ENCODE measurements at places on chromosomes 6 and 20. TPM values are rescaled to one million over a fixed set of nuclear protein-coding genes. Genes with fewer than 3 reads are reported as not detected.
A peak's percentile ranks its signal among the peaks of the same experiment; 100 is the strongest.

Gene FOXS1
- not detected for total RNA-seq

Gene KCNQ5
- total RNA-seq, result 1.5 TPM

Gene PTK6
- total RNA-seq, result 0.50 TPM

Gene COL9A1
- not detected for total RNA-seq

GRCh38 chr6:45946352-45946751 lies 69.3 kb downstream of the CLIC5 start:
- H3K27me3 ChIP-seq, result no peaks in the 10 kb centered on the region
- DNase-seq, result no peak
- H3K4me3 ChIP-seq, result no peak overlapping the region
- peaks cover 5% of the 10 kb centered on the region for H3K4me1 ChIP-seq
- H3K36me3 ChIP-seq, result peaks cover 18% of the 10 kb centered on the region

DNA sequence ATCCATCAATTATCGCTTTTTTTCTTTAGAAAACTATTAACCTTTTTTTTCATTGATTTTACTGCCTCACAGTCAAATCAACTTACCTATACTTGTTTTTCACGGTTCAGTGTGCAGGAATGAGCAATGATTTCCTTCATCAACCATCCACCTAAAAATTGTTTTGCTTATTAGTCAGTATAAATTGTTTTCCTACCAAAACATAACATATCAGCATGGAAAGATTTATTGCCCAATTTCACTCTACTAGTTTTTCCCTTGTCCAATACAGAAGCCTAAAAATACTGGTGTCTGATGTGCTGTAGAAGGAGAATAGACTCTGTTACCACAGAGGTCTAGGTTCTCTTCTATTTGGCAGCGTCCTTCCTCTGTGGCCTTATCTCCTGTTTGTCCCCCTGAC lies 558.2 kb upstream of the CITED2 start:
- no peak overlapping the region for H3K27ac ChIP-seq
- no peak overlapping the region for H3K4me3 ChIP-seq
- DNase-seq, result no peak
- H3K4me1 ChIP-seq, result no peaks in the 10 kb centered on the region
- no peaks in the 10 kb centered on the region for H3K27me3 ChIP-seq

- no peaks in the 10 kb centered on the region for H3K36me3 ChIP-seq
- DNase-seq, result no peak
- peaks cover 24% of the 10 kb centered on the region for H3K4me1 ChIP-seq
- peak overlapping the region; percentile 93 for H3K4me3 ChIP-seq
Observed at GRCh38 chr20:25249198-25249931, 1.5 kb downstream of the PYGB start.

- DNase-seq, result no peak
- H3K36me3 ChIP-seq, result peaks cover 6% of the 10 kb centered on the region
- H3K27me3 ChIP-seq, result peaks cover 54% of the 10 kb centered on the region
- peak overlapping the region; percentile 57 for H3K4me3 ChIP-seq
Observed at GRCh38 chr6:152636609-152637295, 410 bp downstream of the SYNE1 start.

DNA sequence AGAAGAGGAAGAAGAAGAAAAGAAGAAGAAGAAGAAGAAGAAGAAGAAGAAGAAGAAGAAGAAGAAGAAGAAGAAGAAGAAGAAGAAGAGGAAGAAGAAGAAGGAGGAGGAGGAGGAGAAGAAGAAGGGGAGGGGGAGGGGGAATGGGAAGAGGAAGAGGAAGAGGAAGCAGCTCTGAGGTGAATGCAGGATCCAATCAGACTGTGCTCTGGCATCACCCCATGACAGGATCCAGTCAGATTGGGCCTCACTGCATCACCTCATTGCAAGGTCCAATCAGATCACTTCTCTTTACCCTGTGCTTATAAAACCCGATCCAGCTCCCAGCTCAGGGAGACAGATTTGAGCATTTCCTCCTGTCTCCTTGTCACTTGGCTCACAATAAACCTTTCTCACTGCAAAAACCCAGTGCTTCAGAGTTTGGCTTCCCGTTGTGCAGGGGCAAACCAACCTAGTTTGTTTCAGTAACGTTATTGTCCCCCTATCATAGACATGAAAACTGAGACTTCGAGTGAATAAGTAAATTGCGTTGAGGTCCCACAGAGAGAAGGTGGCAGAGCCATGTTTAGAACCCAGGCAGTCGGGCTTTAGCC lies 28.6 kb upstream of the YWHAB start:
- H3K27me3 ChIP-seq, result peaks cover 10% of the 10 kb centered on the region
- DNase-seq, result no peak
- no peak overlapping the region for H3K27ac ChIP-seq
- peaks cover 12% of the 10 kb centered on the region for H3K4me1 ChIP-seq
- H3K36me3 ChIP-seq, result no peaks in the 10 kb centered on the region

DNA sequence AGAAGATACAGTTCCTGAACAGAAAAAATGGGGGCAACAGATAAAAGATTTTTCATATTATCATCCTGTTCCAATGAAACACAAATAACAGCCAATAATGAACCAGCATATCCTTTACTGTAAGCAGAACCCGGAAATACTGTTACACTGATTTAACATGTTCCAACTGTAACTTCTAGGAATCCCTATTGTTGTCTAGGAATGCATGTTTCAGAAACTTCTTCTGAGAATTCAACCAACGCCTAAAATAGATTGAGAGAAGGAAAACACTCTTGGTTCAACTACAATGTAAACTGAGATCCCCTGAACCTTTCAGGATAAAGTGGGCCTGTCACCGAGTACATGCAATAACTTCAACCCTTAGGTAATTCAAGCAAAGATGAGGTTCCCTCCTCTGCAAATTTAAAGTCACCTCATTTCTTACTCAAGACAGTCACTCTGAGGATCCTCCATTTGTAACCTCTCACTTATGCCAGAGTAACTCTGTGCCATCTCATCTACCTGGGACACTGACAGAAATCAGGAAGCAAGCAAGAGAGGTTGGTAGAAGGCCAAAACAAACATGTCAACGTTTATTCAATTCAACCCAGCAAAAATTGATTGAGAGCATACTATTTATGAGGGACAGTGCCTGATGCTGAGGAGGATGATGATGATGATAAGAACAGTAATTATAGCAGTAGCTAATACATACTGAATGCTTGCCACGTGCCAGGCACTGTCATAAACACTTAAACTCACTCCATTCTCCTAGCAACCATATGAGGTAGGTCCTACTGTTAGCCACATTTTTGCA lies 14.1 kb downstream of the UBE3D start:
- H3K36me3 ChIP-seq, result peaks cover 6% of the 10 kb centered on the region
- H3K27me3 ChIP-seq, result no peaks in the 10 kb centered on the region
- H3K4me3 ChIP-seq, result no peak overlapping the region
- no peak for DNase-seq
- peaks cover 12% of the 10 kb centered on the region for H3K4me1 ChIP-seq

DNA sequence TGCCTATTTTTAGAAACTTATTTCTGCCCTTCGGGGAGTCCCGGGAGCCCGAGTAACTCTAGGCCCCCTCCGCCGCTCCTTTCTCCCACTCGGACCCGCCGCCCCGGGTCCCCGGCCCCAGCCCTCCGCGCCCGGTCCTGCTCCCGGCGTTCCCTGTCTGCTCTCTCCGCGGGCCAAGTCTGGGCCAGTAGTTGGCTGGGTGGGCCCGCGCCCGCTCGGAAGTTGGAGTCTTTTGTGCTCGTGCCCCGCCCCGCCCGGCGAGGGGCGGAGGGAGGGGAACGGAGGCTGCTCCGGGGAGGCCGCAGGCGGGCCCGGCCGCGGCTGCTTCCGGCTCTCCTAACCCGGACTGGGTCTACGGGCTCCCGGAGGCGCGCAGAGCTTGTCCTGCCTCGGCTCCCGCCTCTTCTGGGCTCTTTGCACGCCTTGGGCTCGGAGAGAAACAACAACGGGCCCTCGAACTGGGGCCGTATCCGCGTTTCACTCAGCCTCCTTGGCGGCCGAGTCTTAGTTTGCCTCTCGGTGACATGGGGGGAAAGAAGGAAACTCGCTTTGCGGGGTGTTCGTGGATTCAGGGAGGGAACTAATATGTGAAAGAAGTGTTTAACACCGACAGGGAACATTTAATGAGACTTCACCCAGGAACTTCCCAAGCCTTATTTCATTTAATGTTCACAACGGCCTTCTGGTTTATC lies 657 bp downstream of the RALY start:
- peaks cover 52% of the 10 kb centered on the region for H3K4me1 ChIP-seq
- peaks cover 6% of the 10 kb centered on the region for H3K36me3 ChIP-seq
- DNase-seq, result peak; percentile 74
- H3K27me3 ChIP-seq, result no peaks in the 10 kb centered on the region
- H3K27ac ChIP-seq, result peak overlapping the region; percentile 96

DNA sequence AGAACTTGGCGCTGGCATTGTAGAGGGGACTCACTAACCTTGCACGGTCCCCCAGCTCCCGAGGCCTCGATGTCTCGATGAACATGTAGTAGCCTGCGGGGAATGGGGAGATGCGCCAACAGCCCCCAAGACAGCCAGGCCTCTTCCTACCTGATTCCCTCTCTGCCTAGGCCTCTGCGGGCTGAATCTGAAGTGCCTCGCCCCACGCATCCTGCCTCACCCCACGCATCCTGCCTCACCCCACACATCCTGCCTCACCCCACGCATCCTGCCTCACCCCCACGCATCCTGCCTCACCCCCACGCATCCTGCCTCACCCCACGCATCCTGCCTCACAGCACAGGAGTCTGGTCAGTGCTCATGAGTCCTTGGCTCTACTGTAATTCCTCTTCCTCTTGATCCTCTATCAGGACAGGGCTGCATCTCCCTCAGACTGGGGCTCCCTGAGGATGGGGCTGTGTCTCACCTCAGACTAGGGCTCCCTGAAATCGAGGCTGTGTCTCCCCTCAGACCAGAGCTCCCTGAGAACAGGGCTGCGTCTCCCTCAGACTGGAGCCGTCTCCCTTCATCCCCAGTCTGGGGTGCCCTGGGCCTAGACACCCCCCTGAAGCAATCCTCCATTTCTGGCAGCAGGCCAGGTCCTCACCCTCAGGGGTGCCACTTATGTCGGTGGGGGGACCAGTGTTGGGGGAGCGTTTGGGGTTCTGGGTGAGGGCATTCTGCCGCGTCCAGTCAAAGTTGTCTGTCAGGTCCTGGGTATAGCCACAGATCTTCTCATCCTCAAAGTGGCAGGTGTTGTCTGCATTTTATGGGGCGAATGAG lies 53.6 kb downstream of the MDGA1 start:
- DNase-seq, result no peak
- peaks cover 36% of the 10 kb centered on the region for H3K4me1 ChIP-seq
- peak overlapping the region; percentile 86 for H3K27ac ChIP-seq

- no peaks in the 10 kb centered on the region for H3K36me3 ChIP-seq
- H3K27ac ChIP-seq, result no peak overlapping the region
- H3K4me1 ChIP-seq, result peaks cover 2% of the 10 kb centered on the region
- peaks cover 12% of the 10 kb centered on the region for H3K27me3 ChIP-seq
Observed at GRCh38 chr6:170051229-170052172, 239.4 kb downstream of the DLL1 start.

GRCh38 chr20:47233333-47234188 lies 122.9 kb downstream of the ZMYND8 start:
- H3K27ac ChIP-seq, result peak overlapping the region; percentile 11
- H3K4me3 ChIP-seq, result no peak overlapping the region
- no peaks in the 10 kb centered on the region for H3K27me3 ChIP-seq
- H3K4me1 ChIP-seq, result peaks cover 4% of the 10 kb centered on the region
- H3K36me3 ChIP-seq, result peaks cover 2% of the 10 kb centered on the region

- no peak overlapping the region for H3K4me3 ChIP-seq
- H3K27ac ChIP-seq, result no peak overlapping the region
- no peaks in the 10 kb centered on the region for H3K27me3 ChIP-seq
- no peaks in the 10 kb centered on the region for H3K36me3 ChIP-seq
- no peaks in the 10 kb centered on the region for H3K4me1 ChIP-seq
Observed at GRCh38 chr20:11041396-11041795, 367.6 kb upstream of the JAG1 start.

DNA sequence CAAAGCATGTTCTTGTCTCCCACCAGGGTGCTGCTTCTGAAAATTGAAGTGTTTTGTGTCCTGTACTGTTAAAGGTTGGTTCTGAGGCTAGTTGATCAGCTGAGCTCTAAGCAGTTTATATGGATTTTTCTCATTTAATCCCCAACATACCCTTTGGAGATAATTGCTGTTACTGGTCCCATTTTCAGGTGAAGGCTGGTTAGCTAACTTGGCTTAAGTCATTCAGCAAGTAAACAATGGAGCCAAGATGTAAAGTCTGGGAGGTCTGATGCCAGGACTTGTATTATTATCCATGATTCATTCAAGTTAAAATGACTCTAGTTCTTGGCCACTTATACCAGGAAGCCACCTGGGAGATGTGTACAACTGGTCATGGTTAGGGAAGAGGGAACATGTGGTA lies 42.5 kb upstream of the FERMT1 start:
- H3K27ac ChIP-seq, result no peak overlapping the region
- no peak overlapping the region for H3K4me3 ChIP-seq
- no peaks in the 10 kb centered on the region for H3K4me1 ChIP-seq
- no peaks in the 10 kb centered on the region for H3K36me3 ChIP-seq
- H3K27me3 ChIP-seq, result peaks cover 20% of the 10 kb centered on the region
- no peak for DNase-seq

DNA sequence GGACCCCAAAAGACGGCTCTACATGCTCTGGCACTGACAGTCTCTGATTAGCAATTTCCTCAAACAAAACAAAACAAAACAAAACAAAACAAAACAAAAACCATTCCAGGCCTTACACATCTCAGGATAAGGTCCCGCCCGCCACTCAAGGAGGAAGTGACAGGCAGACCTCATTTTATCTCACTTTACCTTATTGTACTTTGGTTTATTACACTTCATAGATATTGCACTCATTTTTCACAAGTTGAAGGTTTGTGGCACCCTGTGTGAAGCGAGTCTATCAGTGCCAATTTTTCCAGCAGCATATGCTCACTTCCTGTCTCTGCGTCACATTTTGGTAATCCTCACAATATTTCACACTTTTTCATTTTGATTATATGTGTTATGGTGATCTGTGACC lies 15.2 kb downstream of the ZBP1 start:
- H3K36me3 ChIP-seq, result no peaks in the 10 kb centered on the region
- no peak overlapping the region for H3K4me3 ChIP-seq
- no peak for DNase-seq
- peak overlapping the region; percentile 60 for H3K27ac ChIP-seq
- no peaks in the 10 kb centered on the region for H3K27me3 ChIP-seq
- H3K4me1 ChIP-seq, result peaks cover 21% of the 10 kb centered on the region

- no peaks in the 10 kb centered on the region for H3K27me3 ChIP-seq
- DNase-seq, result no peak
- H3K4me1 ChIP-seq, result no peaks in the 10 kb centered on the region
- H3K36me3 ChIP-seq, result no peaks in the 10 kb centered on the region
- no peak overlapping the region for H3K27ac ChIP-seq
Observed at GRCh38 chr6:94559829-94560537, 1017.4 kb upstream of the MANEA start.

GRCh38 chr6:126388104-126388598 lies 48.2 kb downstream of the CENPW start:
- H3K4me3 ChIP-seq, result no peak overlapping the region
- no peaks in the 10 kb centered on the region for H3K4me1 ChIP-seq
- no peaks in the 10 kb centered on the region for H3K27me3 ChIP-seq
- H3K36me3 ChIP-seq, result no peaks in the 10 kb centered on the region
- DNase-seq, result no peak
- H3K27ac ChIP-seq, result no peak overlapping the region

GRCh38 chr20:48162621-48163020 lies 377.3 kb upstream of the SULF2 start:
- peak overlapping the region; percentile 16 for H3K27ac ChIP-seq
- H3K4me1 ChIP-seq, result peaks cover 6% of the 10 kb centered on the region
- no peak for DNase-seq
- no peaks in the 10 kb centered on the region for H3K36me3 ChIP-seq

All from T-helper 17 cell (primary cell).